ENCODE measurements at places on chromosomes 5 and 9.

GRCh38 chr9:38342096-38342495 lies 50.4 kb upstream of the ALDH1B1 start:
- DNase-seq, result no peak

GRCh38 chr9:130943777-130944176 lies 4.7 kb upstream of the FIBCD1 start:
- DNase-seq, result no peak

- DNase-seq, result no peak
Observed at GRCh38 chr9:133987446-133987788, 4.7 kb downstream of the VAV2 start.

DNA sequence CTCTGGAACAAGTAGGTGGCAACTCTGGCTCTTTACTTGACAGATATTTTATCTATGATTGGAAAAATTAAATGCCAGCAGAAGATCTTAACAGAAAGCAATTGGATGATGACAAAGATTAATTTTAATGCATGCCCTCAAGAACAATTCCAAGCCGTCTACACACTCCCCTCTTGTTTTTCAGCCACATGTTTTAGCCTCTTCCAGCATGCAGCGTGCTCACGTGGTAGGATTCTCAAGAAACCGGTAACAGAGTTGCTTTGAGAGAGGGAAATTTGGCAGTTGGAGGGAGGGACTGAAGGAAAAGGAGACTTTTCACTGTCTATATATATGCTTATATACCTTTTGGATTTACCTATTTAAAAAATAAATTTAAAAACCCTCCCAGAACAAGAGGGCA lies 48.3 kb upstream of the FANCC start:
- no peak for DNase-seq

DNA sequence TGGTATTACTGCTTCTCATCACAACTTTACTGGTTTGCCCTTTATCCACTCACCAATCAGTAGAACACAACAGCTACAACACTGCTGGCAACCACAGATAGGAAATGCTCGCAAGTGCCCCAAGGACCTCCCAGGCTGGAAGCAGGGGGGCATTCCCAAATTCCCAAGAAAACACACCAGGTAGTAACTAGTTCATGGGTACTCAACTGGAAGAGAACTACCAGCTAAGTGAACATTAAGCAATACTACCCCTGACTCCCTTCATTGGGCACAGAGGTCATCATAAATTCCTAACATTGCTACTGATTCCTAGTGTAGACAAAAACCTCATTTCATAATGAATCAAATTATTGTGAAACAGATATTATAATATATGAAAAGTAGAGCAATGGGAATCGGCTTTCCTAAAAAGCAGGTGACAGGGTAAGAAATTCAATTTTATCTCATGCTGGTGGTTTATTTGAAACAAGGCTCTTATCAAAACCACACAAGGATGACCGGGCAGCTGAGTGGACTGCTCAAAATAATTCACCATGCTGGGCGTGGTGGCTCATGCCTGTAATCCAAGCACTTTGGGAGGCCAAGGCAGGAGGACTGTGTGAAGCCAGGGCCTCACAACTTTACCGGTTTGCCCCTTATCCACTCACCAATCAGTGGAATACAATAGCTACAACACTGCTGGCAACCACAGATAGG lies 81.6 kb downstream of the TLE1 start:
- no peak for DNase-seq

- DNase-seq, result no peak
Observed at GRCh38 chr9:15333376-15333881, 26.4 kb upstream of the TTC39B start.

DNA sequence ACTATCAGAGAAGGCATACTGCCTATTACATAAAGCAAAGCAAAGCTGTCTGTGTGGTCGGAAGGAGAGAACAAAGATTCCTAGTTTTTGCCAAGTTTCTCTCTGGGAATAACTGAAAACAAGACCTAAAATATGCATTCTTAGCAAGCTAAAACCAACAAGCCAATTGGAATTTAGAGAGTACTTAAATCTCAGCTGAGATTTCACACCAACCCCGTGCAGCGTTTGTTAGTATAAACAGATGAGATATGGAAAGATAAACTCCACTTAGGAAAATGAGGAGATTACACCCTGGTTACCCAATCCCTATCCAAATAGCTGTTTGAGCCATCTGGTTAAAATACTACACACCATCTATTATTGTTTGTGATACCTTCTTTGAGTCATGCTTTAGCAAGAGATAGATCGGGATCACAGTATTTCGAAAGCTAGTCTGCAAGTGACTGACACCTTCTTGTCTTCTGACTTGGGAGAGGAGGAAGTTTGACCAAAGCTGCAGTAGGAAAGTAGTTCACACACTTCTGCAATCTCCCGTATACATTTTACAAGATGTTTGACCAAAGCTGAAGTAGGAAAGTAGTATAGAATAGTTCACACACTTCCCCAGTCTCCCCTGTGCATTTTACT lies 18.2 kb downstream of the FAF2 start:
- no peak for DNase-seq

- peak; percentile 14 for DNase-seq
Observed at GRCh38 chr5:167030500-167031120, 1260.8 kb upstream of the WWC1 start.

DNA sequence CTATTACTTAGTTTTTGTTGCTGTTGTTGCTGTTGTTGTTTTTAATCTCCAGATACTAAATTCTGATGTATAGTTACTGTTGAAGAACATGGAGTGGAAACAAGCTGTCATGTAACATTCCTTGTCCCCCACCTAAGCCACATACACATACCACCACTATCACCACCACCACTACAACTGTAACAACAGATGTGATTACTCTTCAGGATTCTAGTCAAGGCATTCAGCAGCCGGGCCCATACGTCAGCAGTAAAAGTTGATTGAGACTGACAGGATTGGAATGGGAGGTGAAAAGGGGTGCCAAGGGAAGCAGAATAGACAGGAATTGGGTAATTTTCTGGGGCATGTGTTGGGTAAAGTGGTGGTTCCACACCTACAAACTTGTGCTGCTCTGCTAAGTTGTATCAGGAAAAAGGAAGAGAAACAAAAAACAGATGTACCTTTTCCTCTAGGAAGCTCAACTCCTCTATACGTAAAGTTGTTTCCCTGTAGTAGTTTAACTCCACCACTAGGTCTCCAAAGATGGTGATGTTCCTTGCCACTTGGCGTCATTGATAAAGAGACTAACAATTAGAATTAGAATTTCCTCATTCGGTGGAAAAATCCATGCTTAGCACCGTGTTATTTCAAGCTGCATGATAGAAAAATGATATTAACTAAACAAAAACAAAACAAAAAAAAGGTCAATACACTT lies 138.6 kb downstream of the ARRDC3 start:
- DNase-seq, result no peak

DNA sequence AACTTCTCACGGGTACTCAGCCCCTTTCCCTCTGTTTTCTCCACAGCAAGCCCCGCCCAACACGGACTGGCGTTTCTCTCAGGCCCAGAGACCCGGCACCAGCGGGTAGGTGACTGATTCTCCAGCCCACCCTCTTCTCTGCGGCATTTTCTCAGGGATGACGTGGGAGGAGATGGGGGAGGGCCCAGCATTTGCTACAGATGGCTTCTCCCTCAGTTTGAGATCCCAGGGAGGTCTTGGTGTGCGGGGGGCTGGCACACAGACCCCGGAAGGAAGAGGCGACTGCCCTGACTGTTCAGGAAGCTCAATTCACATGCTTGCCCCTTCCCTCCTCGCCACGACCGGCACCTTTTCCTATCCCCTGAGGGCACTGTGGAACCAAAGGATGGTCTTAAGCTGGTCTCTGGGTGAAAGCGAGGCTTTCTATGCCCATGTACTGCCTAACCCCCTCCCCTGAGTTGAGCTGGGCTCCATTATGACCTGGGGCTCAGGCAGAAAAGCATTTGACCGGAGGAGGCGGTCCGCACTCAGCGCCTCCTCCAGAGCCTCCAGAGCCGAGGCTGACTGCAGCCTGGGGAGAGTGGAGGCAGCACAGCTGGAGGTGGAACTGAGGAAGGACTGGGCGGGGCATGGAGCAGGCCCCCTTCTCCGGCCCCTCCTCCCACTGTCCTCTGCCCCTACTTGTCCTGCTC lies 6.0 kb downstream of the PCDHGC5 start:
- peak; percentile 43 for DNase-seq

GRCh38 chr5:154690488-154690887 lies 64.7 kb upstream of the LARP1 start:
- DNase-seq, result no peak

- no peak for DNase-seq
Observed at GRCh38 chr5:90476391-90476790, 1.7 kb downstream of the POLR3G start.

- no peak for DNase-seq
Observed at GRCh38 chr5:59182760-59183159, 599.9 kb downstream of the RAB3C start.

DNA sequence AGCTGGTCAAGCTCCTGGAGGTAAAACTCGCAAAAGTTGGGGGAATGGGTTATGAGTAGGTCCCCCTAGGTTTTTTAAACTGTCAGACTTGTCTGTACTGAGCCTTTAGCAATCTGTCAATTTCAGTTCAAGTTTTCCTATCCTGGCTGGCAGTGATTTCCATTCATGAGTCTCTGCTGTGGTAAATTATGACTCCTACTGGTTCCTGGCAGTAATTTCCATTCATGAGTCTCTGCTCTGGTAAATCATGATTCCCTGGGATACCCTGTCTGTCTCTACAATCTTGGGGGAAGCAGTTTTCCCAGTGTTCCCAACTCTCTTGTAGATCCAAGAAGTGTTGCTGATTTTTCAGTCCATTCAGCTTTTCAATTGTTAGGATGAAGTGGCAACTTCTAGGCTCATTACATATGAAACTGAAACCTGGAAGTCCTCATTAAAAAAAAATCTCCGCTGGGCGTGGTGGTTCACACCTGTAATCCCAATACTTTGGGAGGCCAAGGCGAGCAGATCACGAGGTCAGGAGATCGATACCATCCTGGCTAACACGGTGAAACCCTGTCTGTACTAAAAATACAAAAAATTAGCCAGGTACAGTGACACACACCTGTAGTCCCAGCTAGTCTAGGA lies 91.3 kb upstream of the GPBP1 start:
- no peak for DNase-seq

DNA sequence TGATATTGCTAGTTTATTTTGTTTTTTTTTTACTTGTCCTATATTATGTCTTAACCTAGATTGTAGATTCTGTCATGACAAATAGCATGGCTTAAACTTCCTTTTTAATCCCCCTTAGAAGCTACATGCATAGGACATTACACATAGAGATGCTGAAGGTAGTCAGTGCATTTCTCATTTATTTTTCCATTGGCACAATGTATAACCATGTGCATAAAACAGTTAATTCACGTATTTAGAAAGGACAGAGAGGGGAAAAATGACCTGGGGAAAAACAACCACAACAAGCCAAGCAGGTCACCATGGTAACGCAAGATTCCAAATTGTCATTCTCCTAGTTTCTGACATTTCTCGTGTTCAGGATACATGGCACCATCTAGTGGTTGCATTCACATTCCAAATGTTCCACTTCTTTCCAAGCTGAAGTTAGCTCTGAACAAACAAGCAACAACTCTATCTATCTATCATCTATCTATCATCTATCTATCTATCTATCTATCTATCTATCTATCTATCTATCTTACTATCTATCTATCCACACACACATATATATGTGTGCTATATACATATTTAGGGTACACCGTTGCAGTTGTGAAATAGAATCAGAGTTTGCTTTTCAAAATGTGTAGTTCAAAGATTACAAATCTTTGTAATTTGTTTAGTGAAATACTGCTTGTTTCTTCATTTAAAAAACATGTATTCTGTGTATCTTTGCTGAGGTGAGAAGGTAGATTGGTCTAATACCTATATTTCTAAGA lies 487.2 kb upstream of the ST8SIA4 start:
- peak; percentile 36 for DNase-seq

DNA sequence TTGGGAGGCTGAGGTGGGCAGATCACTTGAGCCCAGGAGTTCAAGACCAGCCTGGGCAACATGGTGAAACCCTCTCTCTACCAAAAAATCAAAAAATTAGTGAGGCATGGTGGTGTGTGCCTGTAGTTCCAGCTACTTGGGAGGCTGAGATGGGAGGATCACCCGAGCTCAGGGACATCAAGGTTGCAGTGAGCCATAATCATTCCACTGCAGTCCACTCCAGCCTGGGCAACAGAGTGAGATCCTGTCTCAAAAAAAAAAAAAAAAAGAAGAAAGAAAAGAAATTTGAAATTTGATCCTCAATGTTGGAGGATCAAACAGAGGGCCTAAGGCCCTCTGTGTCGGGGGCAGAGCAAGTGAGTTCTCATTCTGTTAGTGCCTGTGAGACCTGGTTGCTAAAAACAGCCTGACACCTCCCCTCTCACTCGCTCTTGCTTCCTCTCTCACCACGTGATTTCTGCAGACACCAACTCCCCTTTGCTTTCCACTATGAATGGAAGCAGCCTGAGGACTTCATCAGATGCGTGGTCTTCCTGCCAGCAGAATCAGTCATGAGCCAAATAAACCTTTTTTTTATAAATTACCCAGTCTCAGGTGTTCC lies 8.4 kb upstream of the GOLPH3 start:
- DNase-seq, result no peak

GRCh38 chr9:82457891-82458290 lies 469.3 kb downstream of the SPATA31D1 start:
- no peak for DNase-seq

- no peak for DNase-seq
Observed at GRCh38 chr5:123286891-123287290, 136.3 kb downstream of the CEP120 start.

GRCh38 chr5:931570-932145 lies 39.0 kb downstream of the TRIP13 start:
- no peak for DNase-seq

DNA sequence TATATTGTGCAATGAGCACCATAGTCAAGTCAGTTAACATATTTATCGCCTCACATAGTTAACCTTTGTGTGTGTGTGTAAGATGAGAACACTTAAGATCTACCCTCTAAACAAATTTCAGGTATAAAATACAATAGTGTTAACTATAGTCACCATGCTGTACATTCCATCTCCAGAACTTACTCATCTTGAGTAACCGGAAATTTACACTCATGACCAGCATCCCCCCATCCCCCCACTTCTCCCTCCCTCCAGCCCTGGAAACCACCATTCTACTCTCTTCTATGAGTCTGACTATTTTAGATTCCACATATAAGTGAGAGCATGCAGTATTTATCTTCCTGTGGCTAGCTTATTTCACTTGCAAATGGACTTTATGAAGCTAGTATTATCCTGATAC lies 40.3 kb downstream of the ZNF354A start:
- DNase-seq, result no peak

All from neural crest cell (in vitro differentiated cells).